Bronchial epithelial cell (primary cell): ENCODE measurements at places on chromosomes 2 and 18. TPM values are rescaled to one million over a fixed set of nuclear protein-coding genes. Genes with fewer than 3 reads are reported as not detected.

DNA sequence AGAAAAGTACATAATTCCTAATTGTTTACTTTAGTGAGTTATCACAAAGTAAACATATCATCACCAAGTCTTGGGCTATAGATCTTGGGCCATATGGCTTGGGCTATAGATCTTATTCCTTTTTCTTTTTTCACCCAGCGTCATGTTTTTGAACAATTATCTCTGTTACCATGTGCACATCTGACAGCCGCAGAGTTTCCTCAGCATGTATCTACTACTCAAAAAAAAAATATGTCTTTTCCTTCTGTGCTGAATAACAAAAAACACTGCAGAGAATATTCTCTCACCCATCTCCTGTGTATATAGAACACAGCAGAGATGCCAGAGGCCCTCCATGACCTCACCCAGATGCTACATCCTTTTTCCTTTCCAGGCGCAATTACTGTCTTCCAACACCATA, 76.2 kb upstream of the MYO3B start:
- no peak for DNase-seq

The ELOA2 gene
- not detected in 2 replicates for total RNA-seq

DNA sequence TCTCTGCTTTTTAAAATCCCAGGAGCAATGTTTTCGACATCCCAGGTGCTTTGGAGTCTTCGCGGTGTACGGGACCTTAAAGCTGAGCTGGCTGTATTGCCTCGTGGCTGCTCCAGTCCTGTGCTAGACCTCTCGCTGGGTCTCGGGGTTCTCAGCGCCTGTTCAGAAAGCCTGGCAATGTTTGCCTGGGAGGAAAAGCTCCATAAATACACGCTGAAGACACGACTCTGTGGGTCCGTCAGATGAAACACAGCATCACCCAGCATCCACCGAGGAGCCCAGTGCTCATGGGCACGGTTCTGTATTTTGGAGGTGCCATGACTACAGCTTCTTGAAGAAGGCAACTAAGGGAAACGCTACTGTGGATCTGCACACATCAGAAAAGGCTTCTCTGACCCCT, 21.6 kb downstream of the MBP start:
- DNase-seq = no peak

The SLC9A2 gene
- total RNA-seq = under 0.01 and 0.13 TPM in 2 replicates

- peak; percentile 17 for DNase-seq
Measured at GRCh38 chr2:216694082-216694825, 1.1 kb downstream of the IGFBP5 start.

GRCh38 chr18:39752351-39752750, 2186.8 kb upstream of the CELF4 start:
- no peak for DNase-seq

- DNase-seq = peak; percentile 35
Measured at GRCh38 chr2:33494877-33495641, 18.6 kb downstream of the RASGRP3 start.

- DNase-seq = peak; percentile 43
Measured at GRCh38 chr2:233979748-233980147, 62.6 kb downstream of the TRPM8 start.

The MYO7B gene
- total RNA-seq = not detected in 2 replicates

The SEC11C gene
- total RNA-seq = 48.7 and 61.8 TPM in 2 replicates

DNA sequence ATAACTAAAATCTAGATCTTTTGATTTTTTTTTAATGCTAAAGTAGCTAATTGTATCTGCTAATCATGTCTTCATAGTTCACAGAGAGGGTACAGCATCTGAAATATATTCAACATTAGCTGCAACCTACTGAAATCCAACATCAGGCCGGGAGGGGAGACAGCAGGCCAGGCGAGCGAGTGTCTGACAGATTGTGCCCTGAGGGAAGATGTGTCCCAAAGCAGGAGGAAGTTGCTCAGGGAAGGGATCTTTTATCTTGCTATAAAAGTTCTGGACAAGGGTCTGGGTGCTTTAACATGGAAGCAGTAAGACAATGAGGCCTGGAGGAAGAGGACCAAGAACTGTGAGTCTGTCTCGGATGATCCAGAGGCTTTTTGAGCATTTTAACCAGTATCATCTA, 274.1 kb downstream of the AFF3 start:
- DNase-seq = no peak

GRCh38 chr18:2222270-2223185, 348.8 kb downstream of the METTL4 start:
- DNase-seq = peak; percentile 74

- no peak for DNase-seq
Measured at GRCh38 chr2:240344904-240345303, 90.6 kb upstream of the GPC1 start.

DNA sequence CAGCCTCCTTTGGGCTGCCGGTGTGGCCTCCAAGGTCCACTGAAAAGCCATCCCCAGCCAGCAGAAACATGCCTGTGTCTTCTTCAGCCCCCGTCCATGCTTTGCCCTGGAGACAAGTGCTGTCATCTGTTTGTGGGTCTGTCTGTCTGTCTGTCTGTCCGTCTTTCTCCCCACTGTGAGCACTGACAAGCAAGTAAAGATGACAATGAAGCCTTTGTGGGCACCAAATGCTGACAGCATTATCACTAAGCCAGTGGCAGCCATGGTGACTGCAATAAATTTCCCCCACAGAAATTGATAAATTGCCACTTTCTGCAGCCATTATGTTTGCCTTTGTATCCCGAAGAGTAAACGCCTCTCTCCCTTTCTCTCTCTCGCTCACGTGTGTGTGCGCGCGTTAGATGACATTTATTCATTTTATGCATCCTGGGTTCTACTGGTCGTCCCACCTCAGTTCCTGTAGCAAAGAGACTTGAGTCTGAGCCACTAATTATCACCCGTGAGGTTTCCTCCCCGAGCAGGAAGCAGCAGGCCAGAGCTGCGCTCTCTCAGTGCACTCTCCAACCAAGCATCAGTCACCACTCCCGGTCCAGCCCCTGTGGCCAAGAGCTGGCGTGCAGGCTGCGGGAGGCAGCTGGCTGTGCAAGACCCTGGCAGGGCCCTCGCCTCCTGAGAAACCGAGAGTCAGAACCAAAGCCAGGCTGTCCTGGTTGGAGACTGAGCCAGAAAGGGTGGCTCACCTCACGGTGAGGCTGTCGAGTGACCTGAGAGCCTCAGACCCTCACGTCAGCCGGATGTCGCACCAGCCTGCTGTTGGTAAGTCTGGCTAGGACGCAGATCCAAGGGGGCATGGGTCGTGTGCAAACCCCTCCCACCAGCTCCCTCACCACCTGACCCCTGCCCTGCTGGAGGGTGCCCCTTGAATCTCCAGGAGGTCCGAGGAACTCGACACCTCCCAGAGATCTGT, 6.9 kb downstream of the STEAP3 start:
- DNase-seq = no peak

DNA sequence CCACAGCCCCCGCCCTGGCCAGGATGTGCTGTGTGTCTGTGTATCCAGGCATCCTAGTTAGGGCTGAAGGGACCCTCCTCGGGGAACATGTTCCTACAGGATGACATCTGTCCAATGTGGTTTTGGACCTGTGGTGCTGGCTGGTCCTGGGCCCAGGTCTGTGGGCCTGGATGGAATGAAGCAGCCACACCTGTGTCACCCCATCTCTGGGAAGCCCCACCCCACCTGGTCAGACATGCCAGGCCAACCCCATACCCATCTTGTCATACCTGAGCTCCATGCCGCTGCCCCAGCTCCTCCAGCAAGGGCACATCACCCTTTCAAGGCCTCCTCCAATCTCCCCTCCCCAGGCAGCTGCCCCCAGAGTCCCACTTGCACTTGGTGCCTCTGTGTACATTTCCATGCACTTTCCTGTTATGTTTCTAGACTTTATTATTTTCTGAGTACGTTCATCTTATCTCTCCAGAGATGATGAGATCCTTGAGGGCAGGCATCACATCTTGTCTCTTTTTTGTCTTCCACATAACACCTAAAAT, 24.1 kb upstream of the PLB1 start:
- no peak for DNase-seq

DNA sequence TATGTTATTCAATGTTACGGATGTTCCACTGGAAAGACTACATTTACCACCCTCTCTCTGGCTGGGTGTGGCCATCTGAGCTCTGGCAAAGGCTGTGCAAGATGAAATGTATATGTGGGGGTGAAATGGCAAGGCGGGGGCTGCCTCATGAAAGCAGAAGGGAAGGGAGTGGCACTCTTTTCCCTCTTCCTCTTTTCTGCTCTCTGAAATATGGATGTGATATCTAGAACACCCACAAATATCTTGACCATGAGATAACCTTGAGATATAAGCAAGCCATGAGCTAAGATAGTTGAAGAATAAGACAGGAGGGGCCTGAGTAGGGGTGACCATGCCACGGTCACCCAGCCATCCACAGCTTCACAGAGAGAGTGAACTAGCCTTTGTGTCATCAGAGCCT, 367.8 kb upstream of the ID2 start:
- no peak for DNase-seq

GRCh38 chr18:66632756-66633155, 28.9 kb upstream of the CDH19 start:
- DNase-seq = peak; percentile 59

GRCh38 chr18:8787371-8787670, 82.0 kb downstream of the MTCL1 start:
- DNase-seq = no peak
